Activated CD8-positive, alpha-beta T cell treated with anti-CD3 and anti-CD28 coated beads for 36 hours (primary cell): ENCODE measurements at places on chromosomes 1 and 21. TPM values are rescaled to one million over a fixed set of nuclear protein-coding genes. Genes with fewer than 3 reads are reported as not detected.

The OR6Y1 gene
- not detected for total RNA-seq

The FABP3 gene
- not detected for total RNA-seq

The KLHL21 gene
- total RNA-seq: 17.9 TPM

The RGS1 gene
- 27.5 TPM for total RNA-seq

The LCE1D gene
- not detected for total RNA-seq

The SLC44A3 gene
- not detected for total RNA-seq

The HNRNPCL2 gene
- not detected for total RNA-seq

The OLFML2B gene
- total RNA-seq: not detected

The EFCAB7 gene
- total RNA-seq: 6.1 TPM

The SPRR2B gene
- not detected for total RNA-seq

The SMCP gene
- total RNA-seq: not detected

The GIPC2 gene
- total RNA-seq: 0.18 TPM

The TSSK3 gene
- total RNA-seq: 0.90 TPM

The CCDC185 gene
- not detected for total RNA-seq

The ANGPTL1 gene
- not detected for total RNA-seq

The FALEC gene
- total RNA-seq: not detected

The SAMD13 gene
- 0.67 TPM for total RNA-seq

The FCGR1A gene
- not detected for total RNA-seq

The NUDC gene
- total RNA-seq: 97.0 TPM

The FMO3 gene
- not detected for total RNA-seq

The S100A7A gene
- not detected for total RNA-seq

The LRRC71 gene
- total RNA-seq: not detected

The HSD11B1 gene
- 0.47 TPM for total RNA-seq

The HOOK1 gene
- 13.3 TPM for total RNA-seq

The PLA2G4A gene
- total RNA-seq: not detected

The KCNE2 gene
- not detected for total RNA-seq

The FBXO2 gene
- 1.7 TPM for total RNA-seq

The FRRS1 gene
- 4.0 TPM for total RNA-seq

The NBPF8 gene
- total RNA-seq: 21.1 TPM

The F5 gene
- total RNA-seq: 23.3 TPM

The ATF3 gene
- total RNA-seq: 35.4 TPM

The NCMAP gene
- 0.20 TPM for total RNA-seq

The CD58 gene
- 12.7 TPM for total RNA-seq

The MYCL gene
- total RNA-seq: 0.13 TPM

The LRRC38 gene
- total RNA-seq: not detected

The SLC22A15 gene
- total RNA-seq: 0.25 TPM

The TNFRSF1B gene
- 191 TPM for total RNA-seq

The VPS72 gene
- total RNA-seq: 61.0 TPM

The LORICRIN gene
- not detected for total RNA-seq

The PHGDH gene
- 322 TPM for total RNA-seq

The TENT5C gene
- total RNA-seq: 13.1 TPM

The SCAF4 gene
- 48.6 TPM for total RNA-seq

The KRTAP19-6 gene
- not detected for total RNA-seq

The APCS gene
- total RNA-seq: not detected

The ZYG11A gene
- 0.16 TPM for total RNA-seq

The MMP23B gene
- 4.0 TPM for total RNA-seq

The OR2T3 gene
- total RNA-seq: not detected

The SIK1 gene
- total RNA-seq: 27.3 TPM

The TNNI3K gene
- 0.52 TPM for total RNA-seq

The CELSR2 gene
- 2.7 TPM for total RNA-seq
